Heart left ventricle (tissue), 16 donors: ENCODE measurements at places on chromosomes 13 and 19. TPM values are rescaled to one million over a fixed set of nuclear protein-coding genes. Genes with fewer than 3 reads are reported as not detected.

DNA sequence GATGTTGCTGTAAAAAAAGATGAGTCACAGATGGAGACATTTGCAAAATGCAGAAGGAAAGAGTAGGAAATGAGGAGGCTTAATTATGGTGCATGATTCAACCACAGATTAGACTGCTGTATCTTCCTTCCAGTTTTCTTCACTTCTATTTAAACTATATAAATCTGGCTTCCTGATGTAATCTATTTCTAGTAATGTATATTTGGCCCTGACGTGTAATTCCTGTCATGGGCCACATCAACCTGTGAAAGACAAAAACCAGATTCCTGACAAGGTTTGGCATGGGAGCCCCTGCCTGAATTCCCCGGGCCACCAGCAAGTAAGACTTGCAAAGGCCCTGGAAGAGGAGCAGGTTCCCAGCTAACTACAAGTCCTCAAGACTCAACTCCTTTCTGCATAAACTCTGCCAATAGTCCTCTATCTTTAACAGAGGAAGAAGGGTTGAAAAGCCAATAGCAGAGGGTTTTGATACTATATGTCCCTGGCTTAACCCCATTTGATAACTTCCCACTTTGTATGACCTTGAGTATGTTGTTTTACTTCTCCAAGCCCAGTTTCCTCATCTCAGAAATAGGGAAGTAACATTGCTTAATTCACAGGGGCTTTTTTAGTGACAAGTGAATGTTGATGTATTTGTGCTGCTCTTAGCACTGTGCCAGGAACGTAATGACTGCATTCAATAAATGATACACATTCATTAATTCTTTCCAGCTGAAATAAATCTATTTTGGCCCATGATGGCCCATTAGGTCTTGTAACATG, 172.7 kb downstream of the SPRY2 start:
- DNase-seq, result no peak
- no peak overlapping the region for H3K4me3 ChIP-seq

GRCh38 chr19:56617531-56617930, 22.4 kb downstream of the ZNF71 start:
- H3K27ac ChIP-seq, result no peak overlapping the region
- H3K4me3 ChIP-seq, result no peak overlapping the region
- peaks cover 19% of the 10 kb centered on the region for H3K36me3 ChIP-seq
- no peaks in the 10 kb centered on the region for H3K27me3 ChIP-seq

- H3K36me3 ChIP-seq, result no peaks in the 10 kb centered on the region
- peak overlapping the region; percentile 84 for H3K27ac ChIP-seq
- DNase-seq, result no peak
- H3K4me1 ChIP-seq, result peaks cover 13% of the 10 kb centered on the region
- no peaks in the 10 kb centered on the region for H3K27me3 ChIP-seq
These were observed 86.1 kb downstream of the FLT1 start for GRCh38 chr13:28408863-28409262.

GRCh38 chr13:113976711-113977684, 3.1 kb upstream of the C13orf46 start:
- H3K4me3 ChIP-seq, result no peak overlapping the region
- H3K27ac ChIP-seq, result no peak overlapping the region
- peaks cover 29% of the 10 kb centered on the region for H3K36me3 ChIP-seq
- no peaks in the 10 kb centered on the region for H3K27me3 ChIP-seq
- no peak for DNase-seq

DNA sequence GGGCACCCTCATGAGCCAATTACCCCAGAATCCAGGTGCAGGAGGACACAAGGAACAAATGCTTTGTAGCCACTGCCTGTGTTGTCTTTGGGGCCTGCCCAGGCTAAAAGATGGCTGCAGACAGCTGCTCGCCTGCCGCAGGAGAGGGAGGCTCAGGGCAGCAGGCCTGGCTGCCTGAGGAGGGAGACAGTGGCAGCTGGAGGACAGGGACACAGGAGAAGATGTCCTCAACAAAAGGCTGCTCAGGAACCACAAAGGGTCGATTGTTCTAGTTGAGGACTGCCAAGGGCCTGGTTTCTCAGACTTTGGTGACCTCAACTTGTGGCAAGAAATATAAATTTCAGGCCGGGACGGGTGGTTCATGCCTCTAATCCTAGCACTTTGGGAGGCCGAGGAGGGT, 7.6 kb downstream of the SIRT2 start:
- H3K27me3 ChIP-seq, result no peaks in the 10 kb centered on the region
- H3K36me3 ChIP-seq, result peaks cover 39% of the 10 kb centered on the region
- H3K4me3 ChIP-seq, result no peak overlapping the region

GRCh38 chr19:41455936-41456335, 13.0 kb downstream of the ERICH4 start:
- no peak for DNase-seq
- peak overlapping the region; percentile 34 for H3K27ac ChIP-seq
- H3K4me3 ChIP-seq, result no peak overlapping the region
- H3K4me1 ChIP-seq, result peaks cover 21% of the 10 kb centered on the region
- H3K36me3 ChIP-seq, result no peaks in the 10 kb centered on the region

GRCh38 chr13:113129921-113130750, 7.5 kb downstream of the F10 start:
- H3K27me3 ChIP-seq, result no peaks in the 10 kb centered on the region
- H3K4me3 ChIP-seq, result peak overlapping the region; percentile 43
- H3K4me1 ChIP-seq, result no peaks in the 10 kb centered on the region
- no peak for DNase-seq
- H3K36me3 ChIP-seq, result no peaks in the 10 kb centered on the region
- H3K27ac ChIP-seq, result no peak overlapping the region

GRCh38 chr13:50585674-50586413, 257.6 kb downstream of the DLEU7 start:
- peaks cover 7% of the 10 kb centered on the region for H3K4me1 ChIP-seq
- no peaks in the 10 kb centered on the region for H3K27me3 ChIP-seq
- no peak overlapping the region for H3K27ac ChIP-seq
- H3K4me3 ChIP-seq, result no peak overlapping the region
- no peak for DNase-seq

DNA sequence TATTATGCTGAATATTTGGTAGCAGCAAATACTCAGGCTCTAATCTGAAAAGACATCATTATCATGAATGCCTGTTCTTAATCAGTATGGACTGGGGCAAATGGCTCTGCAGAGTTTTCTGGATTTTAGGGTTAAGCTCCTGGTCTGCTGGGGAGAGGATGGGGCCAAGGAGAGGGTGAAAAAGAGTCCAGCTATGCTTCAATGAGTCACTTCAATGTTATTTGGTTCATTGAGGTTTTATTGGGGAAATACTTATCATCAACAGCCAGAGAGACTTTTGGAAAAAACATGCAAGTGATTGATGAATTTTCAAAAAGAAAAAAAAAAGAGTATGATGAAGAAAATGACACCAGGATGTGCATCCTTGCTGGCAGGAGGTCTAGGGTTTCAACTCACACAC, 278.3 kb downstream of the UQCRFS1 start:
- no peak overlapping the region for H3K4me3 ChIP-seq
- DNase-seq, result no peak
- H3K27ac ChIP-seq, result no peak overlapping the region
- no peaks in the 10 kb centered on the region for H3K27me3 ChIP-seq
- no peaks in the 10 kb centered on the region for H3K36me3 ChIP-seq

DNA sequence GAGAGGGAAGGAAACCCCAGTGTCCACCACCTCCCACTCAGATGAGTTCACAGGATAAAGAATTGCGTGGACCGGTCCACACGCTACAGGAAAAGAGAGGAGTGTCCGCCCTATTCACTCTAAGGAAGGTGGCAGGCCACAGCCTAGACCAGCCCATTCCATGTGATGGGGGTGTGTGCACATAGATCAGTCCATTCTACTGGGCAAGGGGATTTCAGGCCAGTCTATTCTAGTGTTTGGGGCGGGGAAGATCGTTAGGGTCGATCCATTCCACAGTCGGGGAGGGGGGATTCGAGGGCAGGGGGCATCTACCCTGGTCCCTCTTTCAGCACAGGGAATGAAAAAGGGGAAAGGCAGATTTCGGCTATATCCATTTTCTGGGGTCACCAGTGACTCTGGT, 7.8 kb downstream of the FIZ1 start:
- H3K27me3 ChIP-seq, result no peaks in the 10 kb centered on the region
- peaks cover 30% of the 10 kb centered on the region for H3K36me3 ChIP-seq
- no peak overlapping the region for H3K27ac ChIP-seq

DNA sequence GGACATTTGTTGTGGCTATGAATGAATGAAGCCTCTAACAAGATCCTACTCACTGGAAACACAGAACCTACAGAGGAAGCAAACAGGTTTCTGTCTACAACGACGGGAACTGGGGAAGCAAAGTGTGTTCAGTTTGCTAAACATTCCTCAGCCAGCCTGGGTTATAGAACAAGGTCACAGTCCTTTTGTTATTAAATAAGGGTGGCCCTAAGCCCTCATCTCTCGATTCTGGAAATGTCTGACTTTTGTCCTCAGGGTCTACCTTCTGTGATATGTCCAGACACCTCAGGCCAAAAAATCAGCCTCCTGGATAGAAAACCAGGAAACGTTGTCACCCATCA, 64.6 kb upstream of the ARHGEF7 start:
- no peak overlapping the region for H3K4me3 ChIP-seq
- no peak for DNase-seq
- H3K36me3 ChIP-seq, result no peaks in the 10 kb centered on the region
- no peak overlapping the region for H3K27ac ChIP-seq
- no peaks in the 10 kb centered on the region for H3K4me1 ChIP-seq
- no peaks in the 10 kb centered on the region for H3K27me3 ChIP-seq

DNA sequence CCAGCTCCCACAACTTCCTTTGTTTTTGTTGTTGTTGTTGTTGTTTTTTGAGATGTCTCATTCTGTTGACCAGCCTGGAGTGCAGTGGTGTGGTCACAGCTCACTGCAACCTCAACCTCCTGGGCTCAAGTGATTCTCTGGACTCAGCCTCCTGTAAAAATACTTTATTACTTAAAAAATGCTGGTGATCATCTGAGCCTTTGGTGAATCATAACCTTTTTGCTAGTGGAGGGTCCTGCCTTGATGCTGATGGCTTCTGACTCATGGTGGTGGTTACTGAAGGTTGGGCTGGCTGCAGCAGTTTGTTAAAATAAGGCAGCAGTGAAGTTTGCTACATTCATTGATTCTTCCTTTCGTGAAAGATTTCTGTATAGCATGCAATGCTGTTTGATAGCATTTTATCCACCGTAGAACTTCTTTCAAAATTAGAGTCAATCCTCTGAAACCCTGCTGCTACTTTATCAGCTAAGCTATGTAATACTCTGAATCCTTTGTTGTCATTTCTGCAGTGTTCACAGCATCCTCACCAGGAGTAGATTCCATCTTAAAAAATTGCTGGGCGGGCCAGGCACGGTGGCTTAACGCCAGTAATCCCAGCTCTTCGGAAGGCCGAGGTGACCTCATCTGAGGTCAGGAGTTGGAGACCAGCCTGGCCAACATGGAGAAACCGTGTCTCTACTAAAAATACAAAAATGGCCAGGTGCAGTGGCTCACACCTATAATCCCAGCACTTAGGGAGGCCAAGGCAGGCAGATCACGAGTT, 18.0 kb downstream of the ARHGAP35 start:
- no peak overlapping the region for H3K4me3 ChIP-seq
- H3K4me1 ChIP-seq, result peaks cover 17% of the 10 kb centered on the region
- DNase-seq, result no peak
- H3K27ac ChIP-seq, result no peak overlapping the region

Gene MAMSTR
- 3.6 TPM for total RNA-seq

Gene ZNF560
- total RNA-seq, result not detected

Gene PSG7
- total RNA-seq, result not detected

Gene ZIC2
- not detected for total RNA-seq

Gene PLVAP
- total RNA-seq, result 7.1 TPM

Gene RLN3
- not detected for total RNA-seq

Gene MTMR6
- 15.6 TPM for total RNA-seq

Gene ZNF69
- total RNA-seq, result 2.8 TPM

Gene TEX26
- total RNA-seq, result not detected

Gene BIVM
- total RNA-seq, result 20.4 TPM

Gene ERICH6B
- not detected for total RNA-seq
